ENCODE measurements at places on chromosomes 1 and 21.

DNA sequence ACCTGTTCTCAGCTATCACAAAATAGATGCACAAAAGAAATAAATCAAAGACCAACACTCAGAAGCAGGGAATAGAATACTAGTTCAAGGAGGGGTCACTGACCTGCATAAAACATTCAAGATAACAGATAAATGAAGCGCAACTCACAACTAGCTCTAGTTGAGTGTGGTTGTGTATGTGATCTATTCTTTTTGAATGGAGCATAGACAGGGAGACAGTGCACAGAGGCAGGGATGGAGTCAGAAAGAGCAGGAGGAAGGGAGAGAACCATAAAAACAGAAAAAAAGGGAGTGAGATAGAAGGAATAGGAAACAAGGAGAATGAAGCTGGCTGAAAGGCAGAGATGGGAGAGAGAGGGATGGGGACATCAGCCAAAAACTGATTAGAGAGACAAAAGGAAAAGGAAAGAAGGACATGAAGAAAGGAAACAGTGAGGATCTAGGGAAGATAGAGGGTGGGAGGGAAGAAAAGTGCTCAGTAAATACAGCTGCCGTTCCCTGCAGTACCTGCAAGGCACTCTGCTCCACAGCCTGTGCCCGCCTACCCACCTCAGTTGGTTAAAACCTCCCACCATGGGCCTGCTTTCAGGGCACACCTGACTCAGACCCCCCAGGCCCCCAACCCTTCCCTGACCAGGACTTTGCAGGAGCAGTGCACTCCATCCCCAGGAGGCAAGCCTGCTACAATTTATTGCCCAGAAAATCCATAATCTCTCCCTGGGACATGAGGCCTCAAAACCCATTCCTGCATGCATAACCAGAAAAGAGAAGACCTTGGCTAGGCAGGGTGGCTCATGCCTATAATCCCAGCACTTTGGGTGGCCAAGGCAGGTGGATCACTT lies 385.2 kb upstream of the POU3F1 start:
- DNase-seq, result no peak

DNA sequence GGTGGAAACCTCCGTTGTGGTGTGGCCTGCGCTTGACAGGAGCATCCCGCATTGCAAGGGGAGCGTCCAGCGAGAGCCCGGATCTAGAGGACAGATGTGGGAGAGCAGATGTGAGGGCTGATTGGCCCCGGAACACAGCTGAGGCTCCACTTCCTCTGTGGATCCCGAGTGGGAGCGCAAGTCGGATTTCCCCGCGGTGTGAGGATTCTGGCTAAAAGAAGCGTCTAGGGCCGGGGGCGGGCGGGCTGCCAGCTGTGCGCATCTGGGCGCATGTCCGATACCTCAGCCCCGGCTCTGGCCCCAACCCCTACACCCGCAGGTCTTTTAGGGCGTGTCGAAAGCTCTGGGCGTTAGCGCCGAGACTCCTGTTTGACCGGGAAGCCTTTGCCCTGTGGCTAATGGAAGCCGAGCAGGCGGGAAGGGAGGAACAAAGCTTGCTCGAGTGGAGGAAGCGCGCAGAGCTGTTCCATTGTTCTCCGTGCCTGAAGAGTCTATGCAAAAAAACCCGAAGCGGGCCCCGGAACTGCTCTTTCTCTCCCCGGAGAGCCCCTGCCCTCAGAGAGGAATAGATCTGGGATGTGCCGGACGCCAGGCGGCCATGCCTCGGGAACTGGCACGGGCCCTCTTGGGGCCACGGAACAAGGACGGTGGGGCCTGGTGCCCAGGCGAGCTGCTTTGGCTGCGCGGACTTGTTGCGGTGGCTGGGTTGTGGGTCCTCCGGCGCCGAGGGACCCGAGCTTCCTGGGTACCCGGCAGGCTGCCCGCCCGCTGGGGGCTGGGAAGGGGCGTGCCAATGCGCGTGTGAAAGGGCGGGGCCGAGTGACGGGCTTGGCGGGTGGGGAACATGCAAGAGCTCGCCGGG lies 111.1 kb downstream of the NAV1 start:
- DNase-seq, result no peak

DNA sequence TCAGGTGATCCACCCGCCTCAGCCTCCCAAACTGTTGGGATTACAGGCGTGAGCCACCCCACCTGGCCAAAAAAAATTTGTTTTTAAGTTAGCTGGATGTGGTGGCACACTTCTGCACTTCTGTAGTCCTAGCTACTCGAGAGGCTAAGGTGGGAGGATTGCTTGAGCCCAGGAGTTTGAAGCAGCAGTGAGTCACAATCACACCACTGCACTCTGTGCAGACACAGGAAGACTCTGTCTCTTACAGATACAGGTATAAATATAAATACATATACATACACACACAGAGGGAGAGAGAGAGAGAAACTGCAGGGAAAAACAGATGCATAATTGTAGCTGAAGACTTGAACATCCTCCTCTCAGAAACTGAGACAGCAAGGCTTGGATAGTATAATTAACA lies 34.8 kb upstream of the EPS15 start:
- no peak for DNase-seq

DNA sequence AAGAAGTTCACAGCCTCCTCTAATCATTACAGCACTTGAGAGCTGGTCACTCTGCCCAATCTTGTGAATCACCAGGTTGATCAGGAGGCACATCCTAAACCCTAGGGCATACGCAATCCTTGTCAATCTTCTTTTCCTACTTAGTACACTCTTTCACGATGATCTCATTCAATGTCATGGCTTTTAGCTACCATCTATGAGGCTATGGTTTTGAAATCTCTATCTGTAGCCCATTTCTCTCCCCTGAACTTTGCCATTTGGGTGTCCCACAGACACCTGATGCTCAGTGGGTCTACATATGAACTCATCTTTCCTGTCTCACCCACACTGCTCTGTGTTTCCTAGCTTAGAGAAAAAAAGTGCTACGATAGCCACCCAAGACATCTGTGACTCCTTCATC lies 1.9 kb upstream of the MED18 start:
- no peak for DNase-seq

DNA sequence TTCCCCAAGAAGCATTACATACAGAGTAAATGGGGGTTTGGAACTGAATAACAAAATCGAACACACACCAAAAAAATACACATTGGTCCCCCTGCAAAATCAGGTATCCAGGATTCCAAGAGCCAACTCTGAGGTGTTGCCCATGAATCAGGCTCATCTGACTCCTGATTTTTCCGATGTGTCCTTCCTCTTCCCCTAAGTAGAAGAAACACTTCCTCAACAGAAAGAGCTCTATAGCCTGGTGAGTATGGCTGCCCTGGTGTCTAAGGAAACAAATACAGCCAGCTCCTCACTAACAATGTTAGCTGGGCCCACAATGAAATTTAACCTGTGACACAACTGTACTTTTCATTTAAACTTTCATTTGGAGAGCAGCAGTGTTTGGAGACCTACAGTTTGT lies 33.6 kb downstream of the ERI3 start:
- DNase-seq, result no peak

- no peak for DNase-seq
Measured at GRCh38 chr1:176612791-176613190, 149.8 kb downstream of the PAPPA2 start.

DNA sequence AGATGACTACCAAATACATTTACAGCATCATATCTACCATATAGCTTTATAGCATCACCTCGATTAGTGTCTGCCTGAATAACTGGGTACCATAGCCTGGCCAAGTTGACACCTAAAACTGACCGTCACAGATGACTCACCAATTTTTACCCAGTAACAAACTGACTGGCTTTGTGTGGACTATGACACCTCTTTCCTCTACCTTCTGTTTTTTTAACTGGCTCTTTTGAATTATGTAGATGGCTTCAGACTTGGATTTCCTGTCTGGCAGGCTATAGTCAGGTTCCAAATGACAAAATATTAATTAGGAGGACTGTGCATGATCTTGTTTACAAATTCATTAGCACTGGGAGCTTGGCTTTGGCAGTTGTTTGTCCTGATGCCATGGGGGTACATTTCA lies 360.3 kb downstream of the TGFB2 start:
- DNase-seq, result no peak

DNA sequence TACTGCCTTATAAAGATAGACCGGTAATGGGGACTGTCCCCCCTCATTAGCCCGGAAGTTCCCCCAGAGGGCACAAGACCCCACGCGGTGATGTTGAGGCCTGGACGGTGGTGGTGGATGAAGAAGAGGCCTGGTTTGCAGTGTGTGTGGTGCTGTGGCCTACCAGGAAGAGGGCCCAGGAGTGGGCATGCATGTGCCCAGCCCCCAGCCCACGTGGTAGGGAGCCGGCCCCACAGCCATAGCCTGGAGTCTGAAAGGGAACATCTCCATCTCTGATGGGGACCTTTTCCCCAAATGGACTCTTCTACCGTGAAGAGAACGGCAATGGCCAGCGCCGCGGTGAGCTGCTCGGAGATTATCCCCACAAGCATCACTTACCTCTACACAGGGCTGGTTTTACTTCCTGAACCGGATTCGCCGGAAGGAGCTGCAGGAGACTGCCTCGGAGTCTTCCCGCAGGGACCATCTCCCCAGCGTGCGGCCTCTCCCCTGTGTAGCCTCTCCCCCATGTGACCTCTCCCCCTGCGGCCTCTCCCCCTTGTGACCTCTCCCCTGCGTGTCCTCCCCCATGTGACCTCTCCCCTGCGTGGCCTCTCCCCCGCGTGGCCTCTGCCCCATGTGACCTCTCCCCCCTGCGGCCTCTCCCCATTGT lies 20.6 kb downstream of the RRP1 start:
- no peak for DNase-seq

DNA sequence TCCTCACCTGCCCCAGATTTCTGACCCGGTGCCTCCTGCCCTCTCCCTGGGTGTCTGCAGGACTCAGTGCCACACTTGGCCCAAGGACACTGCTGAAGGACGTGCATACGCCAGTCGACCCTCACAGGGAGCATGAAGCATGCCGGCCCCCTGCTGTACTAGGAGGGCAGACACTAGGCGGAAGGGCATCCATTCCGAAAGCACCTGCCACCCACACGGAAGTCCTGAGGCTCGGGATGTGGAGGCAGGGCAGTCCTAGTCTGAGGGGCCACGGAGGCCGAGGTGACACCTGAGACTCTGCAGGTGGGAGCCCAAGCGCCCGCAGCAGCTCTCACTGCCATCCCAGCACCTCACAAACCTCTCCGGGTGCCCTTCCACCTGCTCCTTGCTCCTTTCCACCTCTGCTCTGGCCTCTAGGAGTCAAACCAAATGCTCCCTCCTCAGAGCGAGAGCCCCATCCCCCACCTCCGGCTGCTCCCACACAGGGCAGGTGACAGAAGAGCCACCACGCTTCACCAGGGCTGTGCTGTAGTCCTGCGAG lies 2.4 kb downstream of the NPHP4 start:
- no peak for DNase-seq

DNA sequence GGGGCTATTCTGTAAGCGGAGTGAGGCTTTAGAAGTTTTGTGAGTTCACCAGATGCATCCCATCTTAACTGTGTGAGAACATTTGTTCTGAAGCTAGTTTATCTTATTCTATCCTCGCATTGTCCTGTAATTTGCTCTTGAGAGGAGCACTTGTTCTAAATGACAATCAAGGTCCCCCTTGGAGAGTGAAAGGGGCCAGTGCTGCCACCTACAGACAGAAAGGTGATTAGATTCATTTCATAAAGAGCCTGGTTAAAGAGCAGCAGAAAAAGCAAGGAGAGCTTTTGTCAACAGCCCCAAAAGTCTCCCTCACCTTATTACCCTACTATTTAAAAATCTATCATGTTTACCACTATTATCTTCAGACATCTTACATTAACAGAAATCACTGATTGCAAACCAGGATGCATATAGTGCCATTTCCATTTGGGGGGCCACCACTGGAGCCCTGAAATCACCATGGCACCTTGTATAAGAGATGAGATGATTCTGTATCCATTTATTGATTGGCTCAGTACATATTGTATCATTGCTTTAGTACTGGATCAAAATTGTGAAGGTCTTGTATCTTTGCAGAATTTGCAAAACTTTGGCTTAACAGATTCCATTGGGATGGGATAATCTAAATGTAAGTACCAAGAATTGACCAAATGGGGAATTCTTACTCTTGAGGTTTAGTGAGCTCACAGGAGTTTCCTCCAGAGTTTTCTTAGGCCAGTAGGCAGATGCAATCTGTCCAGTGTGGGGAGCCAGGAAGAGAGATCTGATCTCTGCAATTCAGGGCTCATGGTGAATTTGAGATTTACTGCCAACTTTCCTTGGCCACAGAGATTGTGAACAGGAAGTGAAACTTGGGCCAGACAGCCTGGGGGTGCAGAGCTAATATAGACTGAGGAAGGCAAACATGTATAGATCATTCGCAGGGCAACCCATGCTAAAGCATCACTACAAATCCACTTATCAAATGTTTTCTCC lies 64.3 kb upstream of the TRABD2B start:
- DNase-seq, result peak; percentile 76

- DNase-seq, result no peak
Measured at GRCh38 chr1:180182643-180183311, 28.1 kb downstream of the QSOX1 start.

- DNase-seq, result no peak
Measured at GRCh38 chr21:42366292-42367010, at the start of gene TFF1. Gene TFF1 (minus strand): TSS chr21:42366535. CDS start chr21:42366495, 40 bp downstream.

DNA sequence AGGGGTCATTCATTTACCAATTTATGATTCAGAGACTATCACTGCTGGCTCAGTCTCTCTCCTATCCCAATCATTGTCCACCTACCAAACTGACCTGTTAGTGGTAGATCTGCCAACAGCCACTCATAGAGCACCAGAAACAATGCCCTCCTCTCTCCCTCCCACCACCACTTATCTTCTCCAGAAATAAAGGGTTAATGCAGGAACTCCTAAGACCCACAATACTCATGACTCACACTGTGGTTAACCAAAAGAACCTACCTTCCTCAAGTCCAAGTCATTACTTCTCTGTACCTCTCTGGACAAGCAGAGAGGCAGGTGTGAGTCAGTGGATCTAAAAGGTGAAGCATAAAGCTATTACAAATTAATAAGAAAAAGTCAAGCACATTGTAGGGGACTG lies 40.9 kb upstream of the CAMK1G start:
- no peak for DNase-seq

GRCh38 chr1:221687836-221688487 lies 53.9 kb downstream of the DUSP10 start:
- no peak for DNase-seq

GRCh38 chr1:181366910-181367309 lies 116.4 kb upstream of the CACNA1E start:
- no peak for DNase-seq

- DNase-seq, result no peak
Measured at GRCh38 chr1:47523835-47524215, 86.0 kb downstream of the FOXD2 start.

GRCh38 chr1:175900171-175900570 lies 156.8 kb upstream of the TNR start:
- DNase-seq, result peak; percentile 14

Data from COLO829 (cell line).